ENCODE measurements at places on chromosomes 7 and 10.

DNA sequence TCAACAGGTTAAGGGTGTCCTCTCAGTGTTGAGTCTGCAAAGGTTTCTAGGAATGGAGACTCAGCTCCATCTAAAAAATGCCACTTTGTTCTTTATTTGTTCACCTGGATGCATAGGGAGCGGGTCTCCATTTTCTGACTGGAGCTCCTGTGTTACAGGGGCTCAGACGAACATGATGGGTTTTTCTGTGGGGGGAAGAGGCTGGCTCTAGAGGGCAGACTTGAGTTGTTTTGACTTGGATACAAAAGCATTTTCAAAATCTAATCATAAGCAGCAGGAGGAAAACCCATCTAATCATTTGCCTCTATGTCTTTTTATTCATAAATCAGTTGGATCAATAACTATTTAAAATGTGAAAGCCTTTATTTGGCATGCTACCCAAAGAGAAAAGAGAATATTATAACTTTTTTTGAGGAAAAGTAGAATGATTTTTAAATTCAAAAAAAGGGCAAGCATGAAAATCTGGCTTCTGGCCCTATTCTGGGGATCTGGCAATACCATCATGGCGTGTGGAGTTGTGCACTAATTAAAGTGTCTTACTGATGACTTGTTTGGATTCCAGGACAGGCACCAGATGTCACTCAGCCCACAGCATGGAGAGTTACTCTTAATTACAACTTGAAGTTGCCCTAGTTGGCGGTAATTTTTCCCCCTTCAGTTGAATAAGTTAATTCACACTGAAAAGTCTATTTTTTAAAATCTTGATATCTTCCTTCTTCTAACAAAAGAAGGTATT lies 594.9 kb downstream of the REEP3 start:
- peak; percentile 59 for DNase-seq

DNA sequence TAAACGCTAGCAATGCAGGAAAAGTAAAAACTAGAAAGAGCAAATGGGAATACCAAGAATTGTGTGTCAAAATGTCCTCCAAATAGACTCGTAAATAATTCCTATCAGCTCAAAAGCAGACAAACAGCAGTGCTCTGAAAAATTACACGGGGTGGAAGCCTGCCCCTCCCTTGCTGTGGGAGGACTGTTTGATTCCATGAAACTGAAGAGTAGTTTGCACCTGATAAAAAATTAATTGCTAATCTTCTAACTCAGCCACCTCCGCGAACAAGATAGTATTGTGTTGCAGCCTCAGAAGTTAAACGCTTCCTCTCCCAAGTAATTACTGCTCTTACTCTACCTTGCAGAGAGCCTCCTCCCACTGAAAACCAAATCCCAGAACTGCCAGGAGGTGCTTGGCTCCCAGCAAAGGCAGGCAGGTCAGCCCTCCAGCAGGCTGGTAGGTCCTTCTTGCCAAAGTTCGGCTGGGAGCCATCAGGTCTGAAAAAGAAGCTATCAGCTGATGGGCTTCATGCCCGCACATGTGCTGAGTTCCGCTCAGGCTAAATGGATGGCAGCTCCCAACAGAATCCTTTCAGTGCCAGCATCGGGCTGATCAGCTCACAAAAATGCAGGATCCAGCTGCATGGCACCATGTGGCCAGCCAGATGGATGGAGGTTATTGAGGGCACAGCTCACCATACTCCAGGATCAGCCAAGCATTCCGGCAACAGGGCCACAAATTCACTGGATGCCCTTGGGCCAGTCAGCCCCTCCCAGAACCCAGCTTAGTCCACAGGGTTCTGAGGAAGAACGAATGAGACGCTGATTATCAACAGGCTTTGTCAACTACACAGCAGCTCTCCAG lies 37.1 kb downstream of the MAD1L1 start:
- no peak for DNase-seq

- DNase-seq = no peak
Observed at GRCh38 chr10:25097669-25098411, 77.0 kb upstream of the GPR158 start.

DNA sequence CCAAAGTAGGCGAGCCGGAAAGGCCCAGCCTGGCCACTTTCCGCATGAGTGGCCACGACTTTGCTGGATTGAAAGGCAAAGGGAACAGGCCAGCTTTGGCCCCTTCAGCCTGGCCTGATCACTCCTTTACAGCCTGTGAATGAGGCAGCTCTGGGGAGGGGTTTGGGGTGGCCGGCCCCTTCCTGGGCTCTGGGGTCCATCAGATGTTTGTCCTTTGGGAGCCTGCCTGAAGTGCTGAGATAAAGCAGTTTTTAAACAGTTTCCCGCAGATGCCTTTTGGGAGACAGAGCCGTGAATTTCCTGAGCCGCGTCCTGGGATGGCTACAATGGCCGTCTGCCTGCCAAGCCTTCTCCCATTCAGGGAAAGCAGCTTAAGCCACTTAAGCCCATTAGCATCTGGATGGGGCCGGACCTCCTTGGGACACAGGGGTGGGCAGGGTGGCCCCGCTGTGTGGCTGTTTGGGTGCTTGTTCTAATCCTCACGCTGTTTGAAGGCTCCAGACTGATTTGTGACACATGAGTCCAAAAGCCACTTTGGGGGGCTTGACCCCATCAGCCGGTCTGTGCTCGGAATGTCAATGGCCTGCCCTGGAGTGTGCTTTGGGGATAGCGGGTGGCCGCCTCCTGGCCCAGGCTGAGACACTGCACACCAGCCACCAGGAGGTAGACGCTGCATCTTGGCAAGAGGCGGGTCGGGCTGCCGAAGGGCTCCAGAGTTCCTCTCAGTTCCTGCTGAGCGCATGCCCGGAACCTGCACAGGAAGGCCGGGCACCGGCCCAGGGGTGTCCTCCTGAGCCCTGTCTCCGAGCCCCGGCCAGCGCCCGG lies 38.9 kb downstream of the NKX6-2 start:
- peak; percentile 85 for DNase-seq

DNA sequence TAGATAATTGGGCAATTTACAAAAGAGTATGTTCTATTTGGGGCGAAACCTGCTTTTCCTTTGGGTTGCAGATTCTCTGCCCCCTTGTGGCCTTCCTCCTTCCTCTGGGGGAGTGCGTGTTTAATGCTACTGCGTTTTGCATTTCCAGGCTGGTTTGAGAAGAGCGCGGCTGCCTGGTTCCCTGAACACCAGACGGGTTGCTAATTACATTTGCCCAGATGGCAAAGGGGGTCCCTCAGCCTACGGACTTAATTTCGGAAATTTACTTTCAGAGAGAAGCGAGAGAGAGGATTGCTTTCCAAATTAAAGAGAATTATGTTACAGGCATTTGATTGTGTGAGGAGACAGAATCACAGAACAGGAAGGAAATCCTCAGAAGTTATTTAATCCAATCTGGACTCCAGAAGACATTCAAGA lies 91.9 kb upstream of the JAZF1 start:
- DNase-seq = peak; percentile 74

DNA sequence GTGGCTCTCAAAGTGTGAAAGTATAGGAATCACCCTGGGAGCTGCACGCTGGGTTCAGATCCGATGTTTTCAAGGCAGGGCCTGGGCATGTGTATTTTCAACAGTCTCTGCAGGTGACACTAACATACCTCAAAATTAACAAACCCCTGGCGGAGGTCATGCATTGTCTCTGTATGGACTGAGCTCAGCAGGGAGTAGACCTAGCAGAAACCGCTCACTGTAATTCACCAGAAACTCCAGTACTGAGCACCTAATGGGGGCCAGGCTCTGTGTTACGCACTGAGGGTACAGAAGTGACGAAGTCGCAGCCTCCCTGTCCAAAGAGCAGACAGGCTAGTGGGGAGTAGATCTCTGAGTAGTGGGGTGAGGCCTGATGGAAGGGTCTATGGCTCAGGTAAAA lies 5.6 kb downstream of the STRA8 start:
- DNase-seq = no peak

- peak; percentile 63 for DNase-seq
Observed at GRCh38 chr7:5445981-5446594, 22.5 kb upstream of the TNRC18 start.

DNA sequence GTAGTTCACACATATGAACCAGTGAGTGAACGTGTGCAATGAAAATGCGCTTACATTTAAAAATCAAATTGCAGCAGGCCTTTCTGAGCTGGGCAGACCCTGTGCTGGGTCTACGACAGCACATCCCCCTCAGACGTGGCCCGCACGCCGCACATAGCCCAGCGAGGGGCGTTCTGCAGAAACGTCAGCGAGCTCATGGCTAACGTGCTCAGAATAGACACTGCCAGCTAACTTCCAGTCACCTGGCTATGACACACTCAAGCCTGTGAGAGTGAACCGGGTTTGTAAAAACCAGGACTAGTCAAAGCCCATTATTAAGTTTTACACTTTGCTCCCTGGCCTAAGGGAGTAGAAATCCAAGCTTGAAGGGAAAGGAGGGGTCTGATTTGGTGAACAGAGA lies 108.1 kb upstream of the INSIG1 start:
- DNase-seq = no peak

- DNase-seq = peak; percentile 27
Observed at GRCh38 chr7:141436575-141437075, 114.6 kb upstream of the AGK start.

- no peak for DNase-seq
Observed at GRCh38 chr10:27536437-27536836, 32.3 kb downstream of the RAB18 start.

DNA sequence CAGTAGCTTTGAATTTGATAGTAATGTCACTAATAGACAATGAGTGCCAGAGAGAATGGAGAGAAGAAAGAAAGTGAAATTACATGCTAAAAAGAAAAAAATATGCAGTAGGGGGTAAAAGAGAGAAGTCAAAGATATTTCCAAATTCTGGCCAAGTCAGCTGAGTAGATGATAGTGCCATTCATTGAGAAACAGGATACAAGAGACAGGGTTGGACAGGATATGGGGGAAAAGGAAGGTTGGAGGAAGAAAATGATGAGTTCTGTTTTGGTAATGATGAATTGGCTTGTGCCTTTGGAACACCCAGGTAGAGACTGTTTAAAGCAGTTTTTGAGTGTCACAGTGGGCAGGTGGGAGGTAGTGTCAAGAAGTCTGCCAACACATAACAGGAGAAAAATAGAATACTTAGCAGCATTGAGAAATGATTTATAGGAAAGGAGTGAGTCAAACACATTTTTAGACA lies 78.3 kb downstream of the LRRC17 start:
- no peak for DNase-seq

- DNase-seq = no peak
Observed at GRCh38 chr7:149569025-149569725, 71.6 kb upstream of the ZNF746 start.

- DNase-seq = no peak
Observed at GRCh38 chr7:157394246-157395191, 57.7 kb downstream of the DNAJB6 start.

- no peak for DNase-seq
Observed at GRCh38 chr10:2471811-2472210, 595.5 kb upstream of the PFKP start.

DNA sequence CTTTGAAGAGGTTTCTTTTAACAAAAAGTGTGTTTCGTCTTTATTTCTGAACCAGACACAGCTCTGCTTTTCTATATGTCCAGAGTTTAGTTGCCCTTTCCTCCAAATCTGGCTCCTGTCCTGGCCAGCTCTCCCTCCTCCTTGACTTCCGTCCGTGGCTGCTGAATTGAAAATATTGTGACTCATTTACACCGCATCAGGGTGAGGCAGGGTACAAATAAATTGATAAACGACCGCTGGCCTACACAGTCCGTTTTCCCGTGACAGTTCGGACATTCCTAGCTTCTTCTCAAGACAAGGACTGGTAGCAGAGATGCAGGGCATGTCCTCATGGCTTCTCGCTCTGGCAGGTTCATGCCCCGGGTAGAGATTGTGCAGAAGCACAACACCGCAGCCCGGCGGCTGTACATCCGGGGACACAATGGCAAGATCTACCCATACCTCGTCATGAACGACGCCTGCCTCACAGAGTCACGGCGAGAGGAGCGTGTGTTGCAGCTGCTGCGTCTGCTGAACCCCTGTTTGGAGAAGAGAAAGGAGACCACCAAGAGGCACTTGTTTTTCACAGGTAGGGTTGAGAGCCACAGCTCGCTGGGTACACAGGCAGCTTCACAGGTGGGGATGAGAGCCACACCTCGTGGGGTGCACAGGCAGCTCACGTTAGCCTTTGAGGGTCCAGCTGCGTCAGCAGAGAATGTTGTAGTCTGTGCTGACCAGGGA lies 126.6 kb downstream of the TRRAP start:
- peak; percentile 13 for DNase-seq

GRCh38 chr7:80335511-80336231 lies 176.2 kb downstream of the GNAT3 start:
- no peak for DNase-seq

DNA sequence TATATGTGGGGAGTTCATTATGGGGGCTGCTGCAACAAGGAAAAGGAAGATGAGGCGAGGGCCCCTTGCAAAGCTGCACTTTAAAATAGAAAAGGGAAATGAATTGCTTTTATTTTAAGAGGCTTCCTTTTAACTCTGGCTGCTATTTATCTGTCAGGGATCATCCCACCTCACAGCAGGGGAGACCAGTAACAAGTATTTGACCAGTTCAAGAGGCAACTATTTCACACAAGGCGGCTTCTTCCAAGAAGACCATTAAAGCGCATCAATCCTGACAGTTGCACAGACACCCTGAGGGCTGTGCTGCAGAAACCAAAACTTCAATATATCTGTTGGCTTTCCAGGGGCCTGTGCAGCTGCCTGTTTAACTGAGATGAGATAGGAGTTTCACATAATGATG lies 1009.2 kb downstream of the SORCS3 start:
- no peak for DNase-seq

DNA sequence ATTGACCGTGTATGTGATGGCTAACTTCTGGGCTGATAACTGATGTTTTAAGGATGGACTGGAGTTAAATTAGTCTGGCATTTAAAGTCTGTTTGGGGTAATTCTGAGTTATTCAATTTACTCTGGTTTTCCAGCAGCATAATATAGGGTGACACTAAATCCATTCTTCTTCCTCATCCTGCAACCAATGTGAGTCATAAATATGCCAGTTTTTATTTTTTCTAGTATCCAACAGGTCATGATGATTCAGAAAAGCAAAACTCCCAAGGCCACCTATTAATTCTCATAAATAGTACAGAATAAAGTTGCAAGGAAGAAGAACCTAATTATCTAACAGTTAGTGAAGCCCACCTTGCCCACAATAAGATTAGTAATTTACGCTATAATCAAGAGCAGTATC lies 7.5 kb upstream of the EPHB6 start:
- no peak for DNase-seq

DNA sequence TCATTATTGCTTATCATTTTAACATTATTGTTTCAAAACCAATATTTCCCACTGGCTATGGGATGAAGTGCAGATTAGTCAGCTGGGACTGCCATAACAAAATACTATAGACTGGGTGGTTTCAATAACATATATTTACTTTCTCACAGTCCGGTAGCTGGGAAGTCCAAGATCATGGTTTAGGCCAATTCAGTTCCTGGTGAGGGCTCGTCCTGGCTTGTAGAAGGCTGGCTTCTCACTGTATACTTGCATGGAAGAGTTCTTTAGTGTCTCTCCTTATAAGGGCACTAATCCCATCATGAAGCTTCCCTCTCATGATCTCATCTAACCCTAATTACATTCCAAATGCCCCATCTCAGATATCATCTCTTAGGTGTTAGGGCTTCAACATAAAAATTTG lies 101.3 kb downstream of the CHRM2 start:
- no peak for DNase-seq

GRCh38 chr10:74165530-74165901 lies 14.5 kb downstream of the ADK start:
- DNase-seq = no peak
